ENCODE measurements at places on chromosomes 5 and 9. TPM values are rescaled to one million over a fixed set of nuclear protein-coding genes. Genes with fewer than 3 reads are reported as not detected.
A peak's percentile ranks its signal among the peaks of the same experiment; 100 is the strongest.

DNA sequence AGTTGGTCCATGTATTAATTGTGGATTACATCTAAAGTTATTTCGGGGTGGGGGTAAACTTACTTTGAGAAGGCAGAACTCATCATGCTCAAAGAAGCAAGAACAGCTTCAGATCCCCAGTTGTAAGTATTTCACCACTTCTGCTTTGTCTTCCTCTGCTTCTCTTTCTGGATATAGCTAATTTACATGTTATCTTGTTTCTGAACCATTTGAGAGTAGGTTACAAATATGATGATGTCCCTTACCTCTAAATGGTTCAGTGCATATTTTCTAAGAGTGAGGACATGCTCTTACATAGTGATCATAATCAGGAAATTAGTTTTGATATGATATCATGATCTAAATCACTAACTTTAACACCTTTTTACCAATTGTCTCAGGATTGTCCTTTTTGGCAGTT is 11.9 kb downstream of the TRIO start:
- no peak for DNase-seq

- DNase-seq: no peak
These were observed 207.1 kb downstream of the VPS13A start for GRCh38 chr9:77384406-77384805.

GRCh38 chr5:5046680-5047502 is 93.2 kb upstream of the ADAMTS16 start:
- no peak for DNase-seq

DNA sequence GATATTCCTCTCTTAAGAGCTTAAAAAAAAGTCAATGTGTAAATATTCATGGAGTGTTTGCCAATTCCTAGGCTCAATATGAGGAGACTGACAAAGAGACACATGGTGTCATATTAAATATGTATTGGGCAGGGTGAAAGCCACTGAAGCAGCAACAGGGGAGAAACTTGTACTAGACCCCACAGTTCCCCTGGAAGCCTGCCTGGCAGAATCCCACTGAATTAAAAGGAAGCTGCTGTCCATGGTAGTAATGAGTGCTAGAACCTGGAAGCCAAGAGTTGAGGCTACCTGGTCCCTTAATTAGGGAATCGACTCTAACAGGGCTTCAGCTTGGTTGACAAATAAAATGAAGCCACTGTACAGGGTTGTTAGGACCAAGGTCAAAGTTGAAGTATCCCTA is 129.4 kb upstream of the GPR151 start:
- no peak for DNase-seq

- DNase-seq: peak; percentile 61
These were observed 9.1 kb downstream of the EGFL7 start for GRCh38 chr9:136671646-136672430.

ADAMTSL1 gene
- total RNA-seq: not detected
